IPS DF 19.7 (cell line): ENCODE measurements at places on chromosomes 1 and 21.

GRCh38 chr1:88744142-88744541 is 60.1 kb downstream of the PKN2 start:
- no peak for DNase-seq

GRCh38 chr1:110870721-110871388 is 2.1 kb upstream of the CD53 start:
- DNase-seq, result no peak

GRCh38 chr1:183043872-183044854 is 20.9 kb downstream of the LAMC1 start:
- DNase-seq, result no peak

GRCh38 chr1:83931658-83932253 is 67.2 kb downstream of the TTLL7 start:
- no peak for DNase-seq

GRCh38 chr1:189936861-189937260 is 540.8 kb downstream of the BRINP3 start:
- DNase-seq, result no peak

GRCh38 chr1:175338387-175339135 is 146.0 kb upstream of the KIAA0040 start:
- DNase-seq, result no peak

- no peak for DNase-seq
Measured at GRCh38 chr1:190754666-190755065, 277.0 kb upstream of the BRINP3 start.

GRCh38 chr1:235018161-235018560 is 110.5 kb downstream of the TOMM20 start:
- no peak for DNase-seq

DNA sequence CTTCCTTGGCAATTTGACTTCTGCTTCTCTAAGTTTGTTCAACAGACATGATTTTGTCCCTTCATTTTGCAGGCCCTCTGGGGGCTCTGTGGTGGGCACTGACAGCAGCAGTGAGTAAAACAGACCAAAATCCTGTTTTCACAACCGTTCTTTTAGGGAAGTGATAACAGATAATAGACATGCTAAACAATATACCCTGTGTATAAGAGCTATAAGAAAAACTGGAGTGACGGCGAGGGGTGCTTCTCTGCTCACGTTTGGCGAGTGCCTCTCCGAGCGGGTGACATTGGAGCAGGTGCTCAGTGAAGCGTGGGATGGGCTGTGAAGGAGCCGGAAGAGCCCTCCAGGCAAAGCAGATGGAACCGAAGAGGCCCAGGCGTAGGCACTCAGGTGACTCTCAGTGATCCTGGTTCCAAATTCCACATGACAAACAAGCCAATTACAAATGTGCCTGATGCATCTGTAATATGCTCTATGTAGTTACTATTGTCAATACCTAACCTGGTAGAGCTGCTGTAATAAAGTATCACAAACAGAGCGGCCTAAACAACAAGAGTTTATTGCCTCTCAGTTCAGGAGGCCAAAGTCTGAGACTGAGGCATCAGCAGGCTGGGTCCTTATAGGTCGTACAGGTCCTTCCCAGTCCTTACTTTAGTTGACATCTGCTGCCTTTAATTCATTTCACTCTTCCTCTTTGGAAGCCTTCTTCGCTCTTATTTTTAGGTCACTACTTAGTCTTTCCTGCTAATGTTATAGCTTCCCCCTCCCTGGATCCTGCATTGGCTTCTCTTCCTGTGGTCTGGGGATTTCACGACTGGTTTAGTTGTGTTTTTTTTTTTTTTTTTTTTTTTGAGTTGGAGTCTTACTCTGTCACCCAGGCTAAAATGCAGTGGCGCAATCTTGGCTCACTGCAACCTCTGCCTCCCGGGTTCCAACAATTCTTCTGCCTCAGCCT is 20.1 kb downstream of the OR2B11 start:
- DNase-seq, result no peak

- no peak for DNase-seq
Measured at GRCh38 chr1:202233171-202233570, 39.6 kb downstream of the LGR6 start.

- no peak for DNase-seq
Measured at GRCh38 chr1:167704715-167705114, 17.1 kb upstream of the MPZL1 start.

- DNase-seq, result no peak
Measured at GRCh38 chr1:242784084-242784483, 259.6 kb upstream of the PLD5 start.

DNA sequence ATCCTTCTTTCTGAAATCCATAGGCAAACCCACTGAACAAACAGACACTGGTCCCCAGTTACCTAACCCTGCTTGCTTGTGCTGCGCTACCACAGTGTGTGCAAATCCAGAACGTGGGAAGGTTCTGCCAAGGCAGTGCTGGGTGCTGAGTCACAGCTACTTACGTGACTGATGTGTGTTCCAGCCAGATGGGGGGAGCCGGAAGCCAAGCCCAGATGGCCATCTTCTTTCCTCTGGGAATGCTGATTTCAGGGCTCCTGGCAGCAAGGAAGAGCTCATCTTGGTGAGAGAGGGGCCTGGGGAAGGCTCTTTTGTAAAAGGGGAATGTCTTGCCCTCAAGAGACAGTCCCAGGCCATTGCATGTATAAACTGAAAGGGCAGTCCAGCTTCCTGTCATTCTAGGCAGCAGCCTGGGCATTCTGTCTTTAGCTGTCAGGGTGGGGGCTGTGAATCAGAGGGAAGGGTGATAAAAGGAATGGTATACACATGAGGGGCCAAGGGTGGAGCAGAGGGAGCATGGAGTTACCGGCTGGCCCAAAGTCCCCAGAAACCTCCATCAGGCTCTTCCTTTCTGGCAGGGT is 54.1 kb downstream of the CD46 start:
- DNase-seq, result no peak

GRCh38 chr1:154972517-154973343 is 1.8 kb upstream of the CKS1B start:
- peak; percentile 98 for DNase-seq

- no peak for DNase-seq
Measured at GRCh38 chr1:18936814-18937481, 19.5 kb downstream of the IFFO2 start.

GRCh38 chr1:119112791-119113190 is 27.7 kb downstream of the WARS2 start:
- no peak for DNase-seq

DNA sequence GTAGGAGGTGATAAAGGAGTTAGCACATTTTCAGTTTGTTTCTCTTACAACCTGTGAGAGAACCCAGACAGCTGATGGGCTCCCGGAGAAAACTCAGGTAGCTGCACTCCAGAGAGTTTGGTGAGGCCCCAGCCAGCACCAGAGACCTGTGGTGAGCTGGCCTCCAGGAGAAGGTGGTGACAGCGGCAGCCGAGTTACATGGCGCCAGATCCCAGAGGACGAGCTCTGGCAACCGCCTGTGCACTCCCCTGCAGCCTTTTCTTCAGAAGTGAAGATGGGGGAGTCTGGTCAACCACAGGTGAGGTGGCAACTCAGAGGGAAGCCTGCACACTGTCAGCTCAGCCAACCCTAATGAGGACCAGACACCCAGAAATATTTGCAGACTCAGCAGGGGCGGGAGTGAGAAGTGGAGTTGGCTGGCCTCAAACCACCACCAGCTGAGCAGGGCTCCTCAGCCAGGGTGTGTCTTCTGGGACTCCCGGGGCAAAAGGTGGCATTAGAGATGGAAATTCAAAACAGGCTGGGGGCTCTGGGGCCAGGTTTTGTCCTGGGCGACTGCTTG is 209.7 kb downstream of the SETD4 start:
- DNase-seq, result no peak

GRCh38 chr1:228410015-228410414 is 3.4 kb upstream of the TRIM11 start:
- DNase-seq, result no peak

- no peak for DNase-seq
Measured at GRCh38 chr1:76083189-76083588, 8.6 kb downstream of the ST6GALNAC3 start.

GRCh38 chr1:25821112-25821476 is 1.3 kb downstream of the MTFR1L start:
- DNase-seq, result no peak

DNA sequence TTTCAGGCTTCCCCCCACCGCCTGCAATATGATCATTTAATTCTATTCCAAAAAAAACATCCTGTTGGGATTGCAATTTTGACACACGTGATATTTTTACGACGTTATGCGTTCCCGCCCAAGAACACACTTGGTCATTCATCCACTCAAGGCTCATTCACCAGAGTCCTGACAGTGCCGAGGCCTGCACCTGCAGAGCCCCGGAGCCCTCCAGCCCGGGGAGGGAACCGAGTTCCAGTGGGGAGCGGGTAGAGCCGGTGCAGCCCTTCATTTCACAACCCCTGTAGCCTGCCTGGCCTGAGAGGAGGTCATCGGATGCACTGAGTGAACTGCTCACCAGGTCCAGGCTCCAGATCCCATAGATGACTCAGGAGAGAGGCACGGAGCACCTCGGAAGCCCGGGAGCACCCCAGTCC is 156.0 kb upstream of the BACE2 start:
- DNase-seq, result no peak

DNA sequence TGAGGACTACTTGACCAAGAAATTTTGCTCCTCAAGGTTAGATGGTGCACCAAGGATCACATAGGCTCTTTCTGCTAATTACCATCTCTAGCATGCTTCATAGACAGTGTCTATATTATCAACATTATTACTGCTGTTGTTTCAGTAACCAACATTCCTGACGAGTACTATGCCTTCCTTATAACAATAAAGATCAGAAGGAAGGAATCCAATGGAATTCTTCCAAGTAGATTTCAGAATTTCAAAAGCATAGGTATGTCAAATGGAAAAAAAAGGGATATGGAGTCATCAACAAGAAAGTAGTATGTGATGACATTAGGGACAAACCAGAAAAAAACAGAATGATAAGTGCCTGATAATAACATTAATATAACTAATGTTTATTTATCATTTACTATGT is 39.6 kb upstream of the LPGAT1 start:
- no peak for DNase-seq

DNA sequence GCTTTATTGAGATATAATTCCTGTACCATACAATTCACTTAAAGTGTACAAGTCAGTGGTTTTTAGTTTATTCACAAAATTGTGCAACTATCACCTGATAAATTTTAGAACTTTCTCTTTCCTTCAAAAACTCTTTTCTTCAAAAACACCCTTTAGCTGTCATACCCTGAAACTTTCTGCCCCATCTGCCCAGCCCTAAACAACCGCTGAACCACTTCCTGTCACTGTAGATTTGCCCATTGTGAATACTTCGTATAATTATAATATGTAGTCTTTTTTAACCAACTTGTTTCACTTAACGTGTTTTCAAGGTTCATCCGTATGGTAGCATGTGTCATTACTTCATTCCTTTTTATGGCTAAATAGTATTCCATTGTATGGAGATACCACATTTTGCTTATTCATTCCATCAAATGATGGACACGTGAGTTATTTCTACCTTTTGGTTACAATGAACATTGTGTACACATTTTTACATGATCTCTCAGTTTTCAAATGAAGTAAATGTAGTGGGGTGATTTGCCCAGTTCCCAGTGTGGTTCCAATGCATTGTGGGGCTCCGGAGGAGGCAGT is 37.9 kb downstream of the WNT4 start:
- no peak for DNase-seq

DNA sequence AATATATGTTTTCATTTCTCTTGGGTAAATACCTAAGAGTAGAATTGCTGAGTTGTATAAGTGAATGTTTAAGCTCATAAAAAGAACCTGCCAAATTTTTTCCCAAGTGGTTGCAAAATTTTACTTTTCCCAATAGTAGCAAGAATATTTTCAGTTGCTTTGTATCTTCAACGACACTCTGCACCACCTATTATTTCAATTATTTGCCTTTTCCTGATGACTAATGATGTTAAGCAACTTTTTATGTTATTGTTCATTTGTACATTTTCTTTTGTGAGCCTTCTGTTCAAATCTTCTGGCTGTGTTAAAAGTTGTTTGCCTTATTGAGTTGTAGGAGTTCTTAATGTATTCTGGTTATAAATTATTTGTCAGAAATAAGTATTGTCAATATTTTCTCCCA is 299.1 kb upstream of the NRIP1 start:
- DNase-seq, result no peak

DNA sequence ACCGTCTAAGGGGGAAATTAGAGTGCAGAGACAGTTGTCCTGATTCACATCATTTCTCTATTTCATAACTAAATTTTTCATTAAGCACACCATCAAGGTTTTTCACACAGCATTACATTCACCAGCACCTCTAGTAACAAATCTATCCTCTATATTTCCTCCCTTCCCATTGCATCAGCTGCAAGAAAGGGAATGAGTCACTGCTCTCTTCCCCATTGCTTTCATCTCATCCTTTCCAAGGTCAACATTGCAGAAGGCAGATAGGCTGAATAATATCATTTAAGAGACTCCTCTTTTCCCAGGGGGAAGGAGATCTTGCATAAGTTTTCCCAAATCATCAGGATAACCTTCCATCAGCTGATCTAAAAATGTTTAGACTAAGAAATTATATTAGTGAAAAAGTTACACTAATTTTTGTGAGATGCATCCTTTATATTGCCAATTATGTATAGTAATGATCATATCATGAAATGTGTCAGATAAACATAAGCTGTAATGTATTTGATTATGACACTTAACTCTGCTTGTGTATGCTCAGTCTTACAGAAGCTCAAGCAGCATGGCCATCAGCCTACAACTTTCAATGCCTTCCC is 4.3 kb downstream of the INTS7 start:
- no peak for DNase-seq

GRCh38 chr1:162133566-162133965 is 64.1 kb downstream of the NOS1AP start:
- DNase-seq, result no peak

DNA sequence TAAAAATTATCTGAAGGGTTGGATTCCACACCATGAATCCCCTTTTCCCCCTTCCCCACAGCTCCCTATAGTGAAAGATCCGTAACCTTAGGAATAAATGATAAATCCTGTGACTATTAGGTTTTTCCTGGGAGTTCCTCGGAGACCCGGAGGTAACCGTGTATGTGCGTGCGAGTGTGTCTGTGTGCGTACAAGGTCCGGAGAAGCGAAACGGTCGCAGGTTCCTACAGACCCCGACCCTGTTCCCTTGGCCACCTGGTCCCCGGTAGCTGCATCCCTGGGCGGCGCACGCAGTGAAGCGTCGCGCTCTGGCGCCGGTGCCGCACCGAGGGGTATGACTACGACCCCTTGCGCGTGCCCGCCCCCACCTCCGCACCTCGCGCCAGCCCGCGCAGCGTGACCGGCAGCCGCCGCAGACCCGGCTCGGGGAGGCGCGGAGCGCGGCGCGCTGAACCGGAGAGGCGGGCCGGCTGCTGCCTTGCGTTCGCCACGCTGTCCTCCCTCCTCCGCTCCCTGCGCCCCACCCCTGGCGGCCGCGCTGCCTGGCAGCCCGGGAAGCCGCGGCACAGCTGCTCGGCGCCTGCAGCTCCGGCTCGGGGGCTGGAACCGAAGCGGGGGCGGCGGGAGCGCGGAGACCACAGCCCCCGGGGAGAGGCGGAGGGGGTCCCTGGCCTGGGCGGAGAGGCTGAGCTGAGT is at the start of gene AK5:
AK5 (plus strand) TSS at position 529 of the 696 bp plus-strand sequence. CDS start 295 bp downstream, outside the sequence.
- DNase-seq, result peak; percentile 5

DNA sequence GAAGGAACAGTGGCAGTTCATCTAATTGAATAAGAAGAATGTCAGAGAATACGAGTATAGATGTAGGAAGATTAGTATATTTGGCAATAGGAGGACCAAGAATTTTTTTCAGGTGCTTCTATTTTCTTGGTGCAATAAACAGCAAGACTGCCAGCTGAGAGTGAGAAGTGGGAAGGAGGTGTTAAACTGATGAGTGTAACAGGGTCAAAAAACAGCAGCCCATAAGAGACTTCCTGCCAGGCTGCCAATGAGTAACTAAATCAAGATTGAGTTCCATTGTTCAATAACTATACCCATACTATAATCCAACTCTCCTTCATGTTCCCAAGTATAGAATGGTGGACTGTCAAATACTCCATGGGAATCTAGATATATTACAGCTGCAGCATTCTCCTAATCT is 28.7 kb downstream of the LYST start:
- DNase-seq, result no peak
